NCI-H526 treated with DMSO at 0.1 percent for 48 hours (cell line): ENCODE measurements at places on chromosomes 7 and 10.

DNA sequence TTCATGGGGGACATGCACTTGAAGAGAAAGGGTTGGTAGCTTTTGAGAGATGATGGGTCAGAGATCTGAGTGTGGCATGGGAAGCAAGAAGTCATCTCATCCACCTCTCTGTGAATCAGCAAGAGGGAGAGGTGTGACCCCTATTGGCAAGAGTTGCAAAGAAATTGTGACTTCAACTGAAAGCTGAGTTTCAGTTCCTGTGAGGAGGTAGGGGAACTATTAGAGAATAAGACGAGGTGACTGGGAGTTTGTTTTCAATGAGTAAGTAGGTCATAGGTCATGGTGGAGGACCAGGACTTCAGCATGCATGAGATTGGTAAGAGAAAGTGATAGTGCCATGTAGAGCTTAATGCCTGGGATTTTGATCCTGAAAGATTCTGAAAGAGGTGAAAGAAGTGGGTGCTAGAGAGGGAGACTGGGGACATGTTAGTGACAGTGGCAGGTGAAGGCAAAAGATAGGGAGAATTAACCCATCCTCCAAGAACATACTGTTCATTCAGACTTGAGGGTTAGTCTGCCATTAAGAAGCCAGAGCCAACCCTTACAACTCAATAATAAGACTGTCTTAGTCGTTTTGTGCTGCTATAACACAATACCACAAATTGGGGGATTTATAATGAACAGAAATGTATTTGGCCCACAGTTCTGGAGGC, 75.5 kb upstream of the CAPZA2 start:
- no peak for DNase-seq

DNA sequence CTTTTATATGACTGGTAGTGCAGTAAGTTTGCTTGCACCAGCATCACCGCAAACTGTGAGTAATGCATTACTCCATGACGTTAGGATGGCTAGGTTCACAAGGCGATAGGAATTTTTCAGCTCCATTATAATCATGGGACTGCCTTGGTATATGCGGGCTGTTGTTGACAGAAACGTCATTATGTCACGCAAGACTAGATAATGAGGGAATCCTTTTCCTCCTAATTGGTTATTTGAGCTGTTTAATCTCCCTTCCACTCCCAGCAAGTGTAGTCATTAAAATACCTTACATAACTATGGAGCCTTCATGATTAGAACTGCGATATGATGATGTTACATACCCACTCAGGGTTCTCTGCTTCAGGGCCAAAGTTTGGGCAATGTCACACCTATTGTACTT, 17.3 kb downstream of the KLLN start:
- peak; percentile 54 for DNase-seq

DNA sequence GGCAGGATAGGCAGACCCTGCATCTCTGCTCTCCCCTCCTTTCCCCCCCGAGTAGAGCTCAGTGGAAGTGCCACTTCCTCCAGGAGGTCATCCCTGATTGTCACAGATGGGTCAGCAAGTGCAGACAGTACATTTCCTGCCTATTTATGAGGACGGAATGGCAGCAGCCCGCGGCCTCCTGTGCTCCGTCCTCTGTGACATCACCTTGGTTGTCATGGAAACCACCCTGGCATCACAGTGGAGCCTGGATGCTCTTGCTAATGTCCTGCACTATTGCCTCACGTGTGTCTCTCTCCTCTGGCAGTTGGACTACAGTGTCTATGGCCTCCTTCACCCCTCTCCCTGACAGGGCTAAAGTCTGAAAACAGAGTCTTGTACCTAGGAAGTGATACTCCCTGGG, 148.6 kb downstream of the SH3PXD2A start:
- DNase-seq, result no peak

GRCh38 chr10:33657154-33657908, 322.9 kb upstream of the NRP1 start:
- no peak for DNase-seq

- DNase-seq, result peak; percentile 94
Observed at GRCh38 chr7:82331234-82331633, 112.3 kb downstream of the CACNA2D1 start.

DNA sequence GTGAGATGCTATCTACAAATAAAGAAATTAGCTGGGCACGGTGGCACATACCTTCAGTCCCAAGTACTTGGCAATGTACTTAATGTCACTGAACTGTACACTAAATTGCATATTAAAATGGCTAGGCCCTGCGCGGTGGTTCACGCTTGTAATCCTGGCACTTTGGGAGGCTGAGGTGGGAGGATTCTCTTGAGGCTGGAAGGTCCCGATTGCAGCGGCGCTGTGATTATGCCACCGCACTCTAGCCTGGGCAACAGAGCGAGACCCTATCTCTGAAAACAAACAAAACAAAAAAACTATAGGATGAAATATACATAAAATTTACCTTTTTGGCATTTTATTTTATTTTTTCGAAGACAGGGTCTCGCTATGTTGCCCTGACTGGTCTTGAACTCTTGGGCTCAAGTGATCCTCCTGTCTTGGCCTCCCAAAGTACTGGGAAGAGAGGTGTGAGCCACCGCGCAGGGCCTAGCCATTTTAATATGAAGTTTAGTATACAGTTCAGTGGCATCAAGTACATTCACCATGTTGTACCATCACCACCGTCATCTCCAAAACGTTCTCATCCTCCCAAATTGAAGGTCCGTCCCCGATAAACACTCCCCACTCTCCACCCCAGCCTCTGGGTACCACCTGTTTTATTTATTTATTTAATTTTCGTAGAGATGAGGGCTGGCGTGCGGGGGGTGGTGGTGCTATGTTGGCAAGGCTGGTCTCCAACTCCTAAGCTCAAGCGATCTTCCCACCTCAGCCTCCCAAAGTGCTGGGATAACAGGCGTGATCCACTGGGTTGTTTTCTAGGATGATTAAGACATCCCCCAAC, 1.3 kb upstream of the EIF3B start:
- DNase-seq, result no peak

GRCh38 chr10:72812753-72813430, 80.6 kb upstream of the OIT3 start:
- DNase-seq, result no peak

DNA sequence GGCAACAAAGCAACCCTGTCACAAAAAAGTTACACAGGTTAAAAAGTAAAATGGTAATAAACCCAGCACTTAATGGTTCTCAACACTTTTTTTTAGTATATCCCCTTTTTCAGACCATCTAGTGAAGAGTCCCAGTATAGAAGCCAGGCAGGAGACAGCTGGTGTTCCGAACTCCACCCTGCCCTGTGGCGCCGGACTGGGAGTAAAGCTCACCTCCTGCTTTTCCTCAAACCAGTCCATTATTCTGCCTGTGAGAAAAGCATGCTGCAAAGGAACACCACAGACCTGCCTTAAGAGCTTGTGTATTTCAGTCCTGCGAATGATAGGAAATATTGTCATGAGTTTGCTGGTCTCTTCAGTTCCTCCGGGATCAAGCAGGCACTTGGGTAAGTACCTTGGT, 81.0 kb downstream of the EZH2 start:
- no peak for DNase-seq

- no peak for DNase-seq
Observed at GRCh38 chr10:22495396-22495795, 150.1 kb downstream of the SPAG6 start.

- DNase-seq, result no peak
Observed at GRCh38 chr7:137949416-137950262, 52.2 kb downstream of the CREB3L2 start.

DNA sequence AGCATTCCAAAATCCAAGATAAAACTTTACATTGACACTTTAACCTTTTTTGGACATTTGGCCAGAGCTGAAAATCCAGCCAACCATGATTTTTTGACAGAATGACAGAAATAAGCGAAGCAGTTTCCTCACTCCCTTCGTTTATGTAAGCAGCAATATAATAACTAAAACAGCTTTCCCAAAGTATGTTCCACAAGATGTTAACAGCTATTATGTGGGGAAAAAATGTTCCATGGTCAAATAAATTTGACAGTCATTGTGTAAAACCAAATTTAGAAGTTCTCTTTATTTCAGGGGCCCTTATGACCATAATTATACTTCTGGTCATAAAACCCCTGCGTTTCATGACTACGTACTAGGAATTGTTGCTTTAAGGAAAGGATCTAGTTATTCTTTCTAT, 416.5 kb downstream of the MAGI2 start:
- no peak for DNase-seq

DNA sequence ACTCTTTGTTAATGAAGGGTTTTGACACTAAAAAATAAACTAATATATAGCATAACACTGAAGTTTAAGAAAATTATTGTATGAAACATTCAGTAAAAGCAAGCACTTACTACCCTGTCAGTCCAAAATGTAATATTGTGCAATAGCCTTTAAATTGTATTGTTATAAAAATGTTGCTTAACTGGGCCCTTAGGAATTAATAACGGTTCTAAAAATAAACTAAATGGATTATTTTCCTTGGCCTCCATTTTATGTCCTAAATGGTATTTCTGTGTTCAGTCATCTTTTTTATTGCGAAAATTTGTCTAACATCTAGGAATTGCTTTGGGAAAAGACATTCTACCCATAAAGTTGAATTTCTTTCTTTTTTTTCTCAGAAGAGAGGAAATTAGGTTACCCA, 49.0 kb upstream of the ABI1 start:
- no peak for DNase-seq

- DNase-seq, result no peak
Observed at GRCh38 chr7:11486271-11486670, 345.7 kb downstream of the THSD7A start.

- no peak for DNase-seq
Observed at GRCh38 chr7:2710901-2711551, 23.0 kb downstream of the AMZ1 start.

DNA sequence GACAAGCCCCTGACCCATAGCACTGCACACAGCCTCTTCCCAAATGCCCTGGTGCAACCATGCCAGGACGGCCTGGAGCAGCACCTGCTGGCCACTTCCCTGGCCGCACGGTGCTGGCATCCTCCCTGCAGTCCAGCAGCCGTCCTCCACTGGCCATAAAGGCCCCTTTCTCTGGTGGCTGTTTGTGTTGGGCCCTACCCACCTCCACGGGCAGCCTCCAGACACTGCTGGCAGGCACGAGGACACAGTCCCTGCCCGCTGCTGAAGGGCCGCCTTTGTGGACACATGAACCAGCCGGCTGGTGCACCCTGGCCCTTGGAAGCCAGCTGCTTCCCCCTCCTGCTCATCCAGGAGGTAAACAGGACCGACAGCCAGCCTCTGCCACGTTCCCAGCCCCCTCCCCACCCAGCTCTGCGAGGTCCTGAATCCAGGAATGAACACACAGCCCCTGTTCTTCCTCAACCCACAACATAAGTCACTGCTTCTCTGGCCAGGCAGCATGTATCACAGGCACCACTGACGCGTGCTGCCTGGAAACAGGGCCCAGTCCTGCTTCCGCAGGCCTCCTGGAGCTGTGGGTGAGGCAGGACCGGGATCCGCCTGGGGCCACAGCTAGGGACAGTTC, 43.8 kb downstream of the SPOCK2 start:
- DNase-seq, result no peak

DNA sequence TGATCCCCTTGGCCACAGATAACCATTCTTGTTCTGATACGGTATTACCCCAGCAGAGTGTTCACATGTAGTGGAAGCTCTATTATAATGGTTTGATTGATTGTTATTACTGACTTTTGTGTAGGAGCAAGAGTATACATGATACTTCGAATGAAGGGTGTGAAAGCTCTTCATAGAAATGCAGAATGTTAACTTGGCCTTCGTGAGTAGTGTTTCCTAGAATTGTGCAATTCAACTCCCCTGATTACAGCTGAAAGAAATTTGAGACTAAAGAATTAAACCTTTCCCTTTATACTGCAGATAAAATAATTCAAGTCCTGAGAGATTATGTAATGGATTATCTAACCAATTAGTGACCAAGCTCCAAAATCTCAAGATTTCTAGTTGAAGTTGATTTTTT, 38.2 kb downstream of the MKLN1 start:
- no peak for DNase-seq

GRCh38 chr7:85186083-85186520, 754 bp downstream of the SEMA3D start:
- DNase-seq, result peak; percentile 52

DNA sequence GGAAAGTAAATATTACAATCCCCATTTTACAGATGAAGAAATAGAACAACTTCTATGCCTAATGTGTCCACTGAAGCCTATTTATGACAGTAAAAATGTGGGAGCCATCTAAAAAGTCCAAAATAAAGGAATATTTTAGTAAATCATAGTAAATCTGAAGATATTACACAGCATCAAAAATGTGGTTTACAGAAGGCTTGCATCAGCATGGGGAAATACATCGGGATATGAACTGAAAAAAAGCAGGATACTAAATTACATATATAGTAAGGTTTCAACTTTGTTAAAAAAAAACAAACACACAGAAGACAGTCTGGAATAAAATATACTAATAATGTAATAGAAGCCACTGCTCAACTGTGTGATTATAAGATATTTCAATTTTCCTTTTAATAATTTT, 20.8 kb downstream of the CPA1 start:
- no peak for DNase-seq

- DNase-seq, result no peak
Observed at GRCh38 chr7:389911-390601, 100.1 kb downstream of the FOXL3 start.

GRCh38 chr7:74612015-74612829, 45.3 kb upstream of the GTF2I start:
- no peak for DNase-seq

- DNase-seq, result peak; percentile 38
Observed at GRCh38 chr7:74292757-74293576, 3.8 kb downstream of the CLIP2 start.

GRCh38 chr10:101901340-101901739, 57.7 kb upstream of the KCNIP2 start:
- DNase-seq, result no peak

DNA sequence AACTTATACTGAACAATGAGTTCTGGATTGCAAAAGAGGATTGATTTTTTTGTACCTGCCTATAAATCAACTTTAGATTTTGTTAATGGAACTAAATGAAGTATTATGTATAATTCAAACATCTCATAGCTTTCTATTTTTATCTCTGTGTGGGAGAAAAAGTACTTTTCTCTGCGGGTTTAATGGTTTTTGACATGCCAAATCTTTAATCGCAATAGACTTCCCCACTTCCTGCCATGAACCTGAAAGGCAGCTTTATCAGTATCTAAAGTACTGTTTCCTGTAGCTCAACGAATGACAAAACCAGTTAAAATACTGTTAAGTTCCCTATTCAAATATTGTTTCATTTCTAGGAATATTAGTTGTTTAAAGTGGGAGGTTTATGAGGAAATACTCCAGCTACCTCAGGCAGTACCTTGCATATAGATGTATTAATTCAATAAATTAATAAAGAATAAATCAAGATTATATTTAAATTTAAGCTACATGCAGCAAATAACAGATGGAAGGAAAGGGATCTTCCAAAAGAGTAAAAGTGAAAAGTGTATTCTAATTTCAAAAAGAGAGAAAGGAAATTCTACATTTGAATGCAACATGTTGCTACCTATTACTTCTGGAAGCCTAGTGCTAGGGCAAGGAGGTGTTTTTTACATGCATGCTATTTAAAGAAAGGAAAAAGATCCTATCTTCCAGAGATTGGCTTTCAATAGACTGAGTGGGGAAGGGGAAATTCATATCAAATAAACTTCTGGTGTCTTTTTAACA, 75.9 kb downstream of the SVOPL start:
- no peak for DNase-seq

GRCh38 chr7:23863209-23863787, 153.3 kb downstream of the STK31 start:
- peak; percentile 39 for DNase-seq

- no peak for DNase-seq
Observed at GRCh38 chr7:77887567-77887966, 89.0 kb downstream of the PHTF2 start.

GRCh38 chr10:13315361-13315760, 15.5 kb upstream of the PHYH start:
- no peak for DNase-seq
